ENCODE measurements at places on chromosomes 4 and X.

- DNase-seq, result no peak
These were observed 15.1 kb upstream of the FABP2 start for GRCh38 chr4:119337010-119337409.

- DNase-seq, result no peak
These were observed 1230.3 kb downstream of the RPA4 start for GRCh38 chrX:98114021-98114420.

- DNase-seq, result peak; percentile 25
These were observed 350.3 kb downstream of the PTTG2 start for GRCh38 chr4:38310446-38311043.

GRCh38 chr4:177568931-177569330 lies 126.7 kb upstream of the AGA start:
- no peak for DNase-seq

- DNase-seq, result no peak
These were observed 268.8 kb upstream of the RASGEF1B start for GRCh38 chr4:81740487-81740886.

DNA sequence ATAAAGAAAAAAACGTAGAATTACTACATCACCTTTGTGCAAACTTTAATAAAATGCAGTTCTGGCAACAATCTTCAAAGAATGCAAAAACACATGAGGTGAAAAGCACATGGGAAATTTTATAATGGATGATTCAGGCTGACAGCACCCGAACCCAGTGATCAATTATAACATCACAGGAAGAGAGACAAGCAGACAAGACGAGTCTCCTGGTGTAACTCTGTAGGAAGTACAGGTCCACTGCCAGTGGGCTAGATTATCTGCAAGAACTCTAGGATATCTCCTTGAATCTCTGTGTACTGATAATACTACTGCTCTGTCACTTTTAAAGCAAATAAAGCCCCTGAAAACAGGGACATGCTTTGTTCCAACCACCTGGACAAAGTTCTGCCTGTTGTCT lies 58.9 kb upstream of the NXF3 start:
- DNase-seq, result no peak

DNA sequence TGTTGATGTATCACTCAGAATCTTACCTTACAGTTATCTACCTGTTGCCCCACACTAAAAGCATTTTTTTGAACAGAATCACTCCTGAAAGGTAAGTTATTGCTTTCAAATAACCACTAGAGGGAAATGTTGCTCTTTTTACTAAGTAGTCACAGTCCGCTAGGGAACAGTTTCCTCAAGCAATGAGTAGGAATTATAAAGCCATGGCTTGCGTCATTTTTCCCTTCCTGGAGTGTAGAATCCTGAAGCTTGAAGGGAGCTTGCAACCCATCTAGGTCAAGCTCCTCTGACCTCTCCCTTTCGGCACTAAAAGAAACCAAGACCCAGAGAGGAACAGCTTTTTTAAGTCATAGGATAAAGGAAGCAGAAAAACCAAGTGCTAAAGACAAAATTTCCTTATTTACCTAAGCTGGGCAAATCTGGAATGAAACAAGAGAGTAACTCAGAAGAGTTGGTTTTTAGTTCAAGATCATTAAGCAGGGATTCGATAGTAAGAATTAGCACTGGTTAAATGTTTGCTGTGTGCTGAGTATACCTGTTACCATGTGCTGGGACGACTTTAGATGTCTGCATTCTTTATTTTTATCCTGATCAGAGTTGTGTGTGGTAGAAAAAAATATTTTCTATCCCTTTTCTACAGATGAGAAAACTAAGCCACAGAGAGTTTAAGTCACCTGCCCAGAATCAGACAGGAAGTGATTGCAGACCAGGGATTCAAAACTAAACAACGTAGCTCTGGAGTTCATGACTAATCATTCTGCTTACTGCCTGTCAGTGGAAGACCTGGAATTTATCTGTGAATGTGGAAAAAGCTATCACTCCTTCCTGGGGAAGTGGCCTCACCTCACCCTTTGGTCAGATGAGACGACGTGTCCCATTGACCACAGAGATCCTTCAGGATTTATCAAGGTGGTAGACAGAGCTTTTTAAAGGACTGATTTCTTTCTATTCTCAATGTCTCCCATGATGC lies 631.5 kb downstream of the RAB28 start:
- DNase-seq, result no peak

DNA sequence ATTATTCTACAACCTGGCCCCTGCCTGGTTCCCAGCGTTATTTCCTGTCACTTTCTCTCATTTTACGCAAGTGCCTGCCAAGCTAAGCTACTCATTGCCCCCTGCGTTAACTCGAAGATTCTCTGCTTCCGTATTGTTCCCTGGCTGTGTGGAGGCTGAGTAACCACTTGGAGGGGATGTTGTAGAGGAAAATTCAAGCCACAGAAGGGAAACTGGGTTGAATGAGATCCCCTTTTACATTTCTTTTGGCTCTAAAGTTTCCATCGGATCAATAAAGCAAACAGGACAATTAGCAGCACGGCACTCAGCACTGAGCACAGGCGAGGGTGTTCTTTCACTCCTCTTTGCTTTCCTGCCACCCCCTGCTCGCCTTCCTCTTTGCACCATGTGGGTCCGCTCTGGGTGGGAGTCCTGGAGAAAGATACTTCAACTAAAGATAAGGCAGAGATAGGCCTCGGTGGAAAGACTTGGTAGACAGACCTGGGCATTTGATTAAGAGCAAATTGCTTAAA lies 4.2 kb upstream of the TMSB4X start:
- DNase-seq, result no peak

DNA sequence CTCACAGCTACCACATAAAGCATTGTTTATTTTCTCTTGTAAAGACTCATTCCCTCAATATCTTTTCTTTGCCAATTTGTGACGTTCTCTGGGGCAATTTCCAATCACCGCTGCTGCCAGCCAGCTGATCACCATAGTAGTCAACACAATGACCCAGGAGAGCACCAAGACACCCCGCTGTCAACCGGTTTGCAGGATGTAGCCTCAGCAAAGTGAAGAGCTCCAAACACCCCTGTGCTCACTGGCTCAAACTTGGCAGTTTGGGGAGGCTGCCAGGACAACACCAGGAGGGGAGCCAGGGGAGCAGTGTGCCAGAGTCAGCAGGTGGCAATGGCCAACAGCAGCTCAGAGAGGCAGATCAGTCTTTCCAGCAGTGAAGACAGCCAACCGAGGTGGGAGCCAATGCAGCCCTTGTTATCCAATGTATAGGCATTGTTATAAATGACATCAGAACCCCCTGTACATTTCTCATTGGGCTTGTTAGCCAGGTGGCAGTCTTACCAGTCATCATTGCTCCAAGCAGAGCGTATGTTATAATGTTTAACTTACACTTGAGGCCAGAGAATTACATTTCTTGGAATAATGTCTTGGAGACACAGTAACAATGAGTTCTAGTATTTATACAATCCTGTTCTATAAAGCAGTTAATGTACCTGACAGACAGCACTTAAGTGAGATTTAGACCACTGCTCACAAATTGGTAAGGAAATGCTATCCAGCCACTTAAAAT lies 274.9 kb upstream of the GK2 start:
- DNase-seq, result no peak

DNA sequence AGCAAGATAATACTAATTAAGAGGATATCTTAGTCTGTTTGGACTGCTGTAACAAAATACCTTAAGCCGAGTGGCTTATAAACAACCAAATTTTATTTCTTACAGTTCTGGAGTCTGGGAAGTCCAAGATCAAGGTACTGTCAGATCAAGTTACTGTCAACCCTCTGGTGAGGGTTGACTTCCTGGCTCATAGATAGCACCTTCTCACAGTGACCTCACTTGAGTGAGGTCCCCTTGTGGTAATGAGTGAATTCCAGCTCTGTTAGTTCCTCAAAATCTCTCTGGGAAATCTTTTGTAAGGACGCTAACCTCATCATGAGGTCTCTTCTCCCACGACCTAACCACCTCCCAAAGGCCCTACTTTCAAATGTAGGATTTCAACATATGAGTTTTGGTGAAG lies 36.9 kb upstream of the ADGRA3 start:
- no peak for DNase-seq

DNA sequence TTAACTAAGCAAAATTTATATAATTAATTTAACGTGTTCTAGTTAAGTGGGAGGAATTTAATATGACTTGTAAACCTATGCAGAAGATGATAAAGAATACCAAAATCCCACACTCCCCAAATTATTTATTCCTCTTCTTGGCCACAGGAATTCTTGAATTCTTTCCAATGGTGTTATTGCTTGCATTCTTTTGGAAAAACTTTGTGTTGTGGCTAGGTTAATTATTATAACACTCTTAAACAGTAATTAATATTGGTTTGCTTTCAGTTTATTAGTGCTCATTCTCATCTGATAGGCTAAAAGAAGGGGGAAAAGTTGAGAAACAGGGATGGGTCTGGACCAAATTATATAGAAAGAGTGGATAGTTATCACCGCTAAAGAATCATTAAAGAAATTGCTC lies 141.5 kb upstream of the PABPC4L start:
- no peak for DNase-seq

DNA sequence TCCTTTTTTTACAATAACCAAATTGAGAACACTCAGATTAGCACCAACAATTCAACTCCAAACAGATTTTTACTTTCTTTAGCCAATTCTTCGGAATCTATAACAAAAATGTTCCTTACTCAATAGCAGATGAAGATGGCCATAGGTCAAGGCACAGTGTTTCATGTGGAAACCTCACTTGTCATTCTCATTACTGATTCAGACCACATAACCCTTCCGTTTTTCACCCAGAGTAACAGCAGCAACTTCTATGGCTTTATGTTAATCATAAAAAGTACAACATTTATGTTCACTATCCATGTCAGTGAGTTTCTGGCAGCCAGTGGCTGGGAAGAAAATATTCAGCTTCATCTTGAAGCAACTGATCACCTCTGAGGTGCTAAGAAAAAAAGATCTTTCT lies 358.3 kb upstream of the TECRL start:
- DNase-seq, result no peak

- DNase-seq, result no peak
These were observed 22.2 kb downstream of the LIAS start for GRCh38 chr4:39480902-39481695.

GRCh38 chr4:110508827-110509710 lies 33.1 kb downstream of the ENPEP start:
- no peak for DNase-seq

DNA sequence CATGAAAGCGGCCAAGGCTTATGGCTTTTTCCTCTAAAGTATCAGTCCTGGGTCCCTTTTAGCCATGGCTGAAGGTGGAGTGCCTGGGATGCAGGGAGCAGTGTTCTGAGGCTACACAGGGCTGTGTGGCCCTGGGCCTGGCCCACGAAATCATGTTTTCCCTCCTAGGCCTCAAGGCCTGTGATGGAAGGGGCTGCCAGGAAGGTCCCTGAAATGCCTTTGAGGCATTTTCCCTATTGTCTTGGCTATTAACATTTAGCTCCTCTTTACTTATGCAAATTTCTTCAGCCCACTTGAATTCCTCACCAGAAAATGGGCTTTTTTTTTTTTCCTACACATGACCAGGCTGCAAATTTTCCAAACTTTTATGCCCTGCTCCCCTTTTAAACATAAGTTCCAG lies 657.0 kb downstream of the DACH2 start:
- DNase-seq, result no peak

- no peak for DNase-seq
These were observed 1391.2 kb downstream of the STIM2 start for GRCh38 chr4:28251831-28252230.
